Placental epithelial cell (primary cell): ENCODE measurements at places on chromosomes 3 and 15. TPM values are rescaled to one million over a fixed set of nuclear protein-coding genes. Genes with fewer than 3 reads are reported as not detected.

Gene UACA
- total RNA-seq = 17.3 and 44.4 TPM in 2 replicates

Gene REC114
- not detected in 2 replicates for total RNA-seq

Gene RTP3
- not detected in 2 replicates for total RNA-seq

Gene LRRC28
- 18.1 and 19.6 TPM in 2 replicates for total RNA-seq
